ENCODE measurements at places on chromosomes 5 and 9.

DNA sequence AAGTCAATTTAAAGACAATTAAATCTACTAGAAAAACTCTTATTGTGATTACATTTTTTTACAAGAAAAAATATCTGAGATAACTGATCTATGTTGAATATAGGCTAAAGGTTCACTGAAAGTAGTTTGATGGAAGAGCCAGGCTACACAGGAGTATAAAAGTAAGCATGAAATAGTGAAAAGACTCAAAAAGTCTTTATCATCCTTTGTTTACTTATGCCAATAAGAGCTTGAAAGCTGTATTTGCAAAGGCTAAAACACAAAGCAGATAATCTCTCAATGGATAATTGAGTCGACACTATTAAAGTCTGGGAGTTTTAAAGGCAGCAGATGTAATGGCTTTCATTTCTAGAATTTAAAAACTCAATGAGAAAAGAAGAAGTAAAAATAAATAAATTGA, 42.0 kb downstream of the SSBP2 start:
- no peak for DNase-seq

DNA sequence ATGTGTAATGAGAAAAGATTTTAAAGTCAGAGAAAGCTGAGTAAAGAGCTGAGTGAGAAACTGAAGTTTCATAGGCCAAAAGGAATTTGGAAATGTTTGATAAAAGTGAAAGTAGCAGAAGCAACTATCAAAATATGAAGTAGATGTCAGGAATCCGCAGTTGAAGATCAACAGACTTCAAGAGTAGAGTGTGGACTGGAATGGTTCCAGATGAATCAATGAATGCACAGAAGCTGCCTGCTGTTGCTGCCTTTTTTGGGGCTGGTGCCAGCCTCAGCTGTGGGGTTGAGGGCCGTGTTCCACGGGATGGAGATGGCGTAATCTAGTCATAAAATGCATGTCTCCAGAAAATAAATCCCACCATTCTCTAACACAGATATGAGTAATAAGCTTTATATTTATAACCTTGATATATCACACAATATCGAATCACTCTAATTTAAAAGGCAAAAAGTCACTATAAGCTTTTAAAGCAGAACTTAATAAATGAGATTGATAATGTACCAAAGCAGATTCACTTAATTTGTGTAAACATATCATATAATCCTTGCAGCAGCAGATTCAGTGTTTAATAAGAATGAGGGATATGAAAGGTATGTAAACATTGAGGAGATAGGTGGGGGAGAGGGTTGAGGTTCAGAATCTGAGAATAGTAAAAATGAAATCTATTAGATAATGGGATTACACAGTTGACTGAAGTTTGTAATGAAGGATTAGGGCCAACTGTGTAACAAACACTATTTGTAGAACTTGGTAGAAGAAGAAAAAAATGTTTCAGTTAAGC, 652.3 kb upstream of the FTMT start:
- DNase-seq, result no peak

- DNase-seq, result no peak
These were observed 8.5 kb downstream of the NRARP start for GRCh38 chr9:137293482-137294090.

DNA sequence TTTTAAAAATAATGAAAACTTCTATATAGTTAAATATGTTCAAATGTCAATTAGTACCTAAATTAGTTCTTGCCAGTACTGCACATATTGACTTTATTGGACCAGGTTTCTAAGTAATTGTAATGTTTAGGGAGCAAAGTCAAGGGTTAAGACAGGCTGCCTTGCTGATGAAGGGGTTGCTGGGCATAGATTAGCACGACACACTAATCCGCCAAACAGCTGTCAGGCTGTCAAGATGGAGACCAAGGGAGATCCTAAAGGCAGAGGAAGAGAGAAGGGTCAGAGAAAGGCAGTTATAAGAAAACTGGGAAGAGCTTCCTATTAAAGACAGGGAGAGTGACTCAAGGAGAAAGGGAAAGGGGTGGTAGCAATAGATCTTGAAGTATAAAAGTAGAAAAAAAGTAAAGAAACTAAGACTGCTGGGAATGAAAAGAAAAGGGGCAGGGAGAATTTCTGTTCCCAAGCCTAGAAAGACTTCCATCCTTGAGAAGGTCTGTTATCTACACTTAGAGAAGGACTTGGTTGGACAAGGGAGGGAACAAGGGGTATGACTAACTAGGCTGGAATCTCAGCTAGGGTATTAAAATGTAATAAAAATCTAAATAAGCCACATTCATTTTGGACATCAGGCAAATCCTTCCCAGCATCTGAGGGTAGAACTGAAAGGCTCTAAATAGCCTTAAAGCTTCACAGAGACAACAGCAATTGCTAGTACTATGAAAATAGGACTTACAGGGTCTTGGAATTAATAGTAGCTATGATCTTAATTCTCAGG, 188.7 kb downstream of the FBXL17 start:
- DNase-seq, result no peak

DNA sequence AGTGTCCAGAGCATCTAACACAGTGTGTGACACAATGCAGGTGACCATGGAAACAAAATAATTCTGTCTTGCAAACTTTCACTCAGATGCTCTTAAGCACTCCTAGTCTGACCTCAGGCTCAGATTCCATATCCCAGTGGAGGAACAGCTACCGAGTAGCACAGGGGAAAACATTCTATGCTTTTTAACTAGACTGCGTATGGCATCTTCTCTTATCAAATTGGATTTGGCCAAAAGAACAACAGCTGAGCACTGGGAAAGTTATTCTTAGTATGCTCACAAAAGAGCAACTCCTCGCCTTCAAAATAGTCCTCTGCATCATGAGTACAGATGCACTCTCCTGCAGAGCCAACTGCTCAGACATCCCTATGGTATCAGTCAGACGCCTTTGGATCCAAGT, 528.2 kb upstream of the DAP start:
- DNase-seq, result no peak

- no peak for DNase-seq
These were observed 317.2 kb downstream of the DEPDC1B start for GRCh38 chr5:60382716-60383115.

- DNase-seq, result no peak
These were observed 2167.7 kb upstream of the WWC1 start for GRCh38 chr5:166123717-166124116.

- DNase-seq, result no peak
These were observed 119.9 kb downstream of the FOXD1 start for GRCh38 chr5:73328640-73329039.

Measured in activated gamma-delta T cell treated with anti-CD3 and anti-CD28 coated beads, Interleukin-2, amount 50 U/mL, for 16 hours (primary cell).